Pancreas (tissue), 10 donors: ENCODE measurements at places on chromosomes 3 and 15. TPM values are rescaled to one million over a fixed set of nuclear protein-coding genes. Genes with fewer than 3 reads are reported as not detected.

DNA sequence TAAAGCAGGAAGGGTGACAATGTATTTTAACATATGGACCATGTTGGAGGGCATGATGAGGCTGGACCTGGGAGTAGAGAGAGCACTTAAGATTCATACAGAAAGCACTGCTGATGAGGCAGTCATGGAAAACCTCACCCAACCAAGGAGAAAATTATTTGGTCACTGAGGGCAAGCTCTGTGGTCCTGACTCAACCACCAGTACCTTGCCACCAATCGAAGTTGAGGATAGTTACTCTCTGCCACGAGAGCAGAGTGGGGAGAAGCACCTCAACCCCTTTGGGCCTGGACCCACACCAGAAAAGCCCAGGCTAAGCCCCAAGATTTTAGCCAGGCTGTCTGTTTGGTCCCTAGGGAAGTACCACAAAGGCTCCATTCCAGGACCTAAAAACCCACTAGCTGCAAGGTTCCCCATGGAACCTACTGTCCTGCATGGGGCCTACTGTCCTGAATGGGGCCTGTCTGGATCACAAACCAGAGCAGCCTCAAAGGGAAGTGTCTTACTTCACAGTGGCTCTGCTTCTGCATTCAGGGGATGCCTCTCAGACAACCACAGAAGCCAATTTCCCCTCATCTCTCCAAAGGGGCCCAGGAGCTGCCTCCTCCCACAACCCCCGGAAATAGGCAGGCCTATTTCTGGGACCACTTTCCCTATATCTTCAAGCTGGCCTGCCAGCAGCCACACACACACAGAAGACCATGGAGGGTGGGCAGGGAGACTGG, 4.2 kb downstream of the CCDC71 start:
- no peak overlapping the region for H3K27ac ChIP-seq
- peaks cover 7% of the 10 kb centered on the region for H3K4me1 ChIP-seq
- no peak overlapping the region for H3K4me3 ChIP-seq
- DNase-seq, result no peak

The SELENOT gene
- 36.9 TPM for total RNA-seq

The CTXN2 gene
- not detected for total RNA-seq

- H3K4me3 ChIP-seq, result no peak overlapping the region
- DNase-seq, result no peak
- H3K4me1 ChIP-seq, result no peaks in the 10 kb centered on the region
- no peak overlapping the region for H3K27ac ChIP-seq
- no peaks in the 10 kb centered on the region for H3K27me3 ChIP-seq
These were observed 2.2 kb upstream of the SH3GL3 start for GRCh38 chr15:83444936-83445335.
